ENCODE measurements at places on chromosomes 6 and 20.

GRCh38 chr6:130558131-130558530 lies 192.3 kb downstream of the TMEM200A start:
- no peak for DNase-seq

GRCh38 chr6:33583591-33584155 lies 3.6 kb upstream of the BAK1 start:
- DNase-seq = no peak

GRCh38 chr6:90818163-90818562 lies 231.3 kb upstream of the MAP3K7 start:
- no peak for DNase-seq

DNA sequence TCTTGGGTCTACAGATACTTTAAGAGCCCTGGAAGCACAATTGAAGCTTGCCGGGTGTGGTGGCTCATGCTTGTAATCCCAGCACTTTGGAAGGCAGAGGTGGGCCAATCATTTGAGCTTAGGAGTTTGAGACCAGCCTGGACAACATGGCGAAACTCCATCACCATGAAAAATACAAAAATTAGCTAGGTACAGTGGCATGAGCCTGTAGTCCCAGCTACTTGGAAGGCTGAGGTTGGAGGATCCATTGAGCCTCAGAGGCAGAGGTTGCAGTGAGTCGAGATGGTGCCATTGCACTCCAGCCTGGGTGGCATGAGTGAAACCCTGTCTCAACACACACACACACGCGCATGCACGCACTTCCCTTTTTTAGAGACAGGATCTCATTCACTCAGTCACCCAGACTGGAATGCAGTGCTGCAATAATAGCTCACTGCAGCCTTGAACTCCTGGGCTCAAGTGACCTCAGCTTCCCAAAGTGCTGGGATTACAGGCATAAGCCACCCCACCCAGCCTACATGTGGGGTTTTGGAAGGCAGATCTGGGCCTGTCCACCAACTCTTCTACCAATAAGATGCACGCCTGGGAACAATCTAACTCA lies 182.5 kb upstream of the JARID2 start:
- no peak for DNase-seq

GRCh38 chr6:163226836-163227485 lies 187.6 kb upstream of the QKI start:
- no peak for DNase-seq

DNA sequence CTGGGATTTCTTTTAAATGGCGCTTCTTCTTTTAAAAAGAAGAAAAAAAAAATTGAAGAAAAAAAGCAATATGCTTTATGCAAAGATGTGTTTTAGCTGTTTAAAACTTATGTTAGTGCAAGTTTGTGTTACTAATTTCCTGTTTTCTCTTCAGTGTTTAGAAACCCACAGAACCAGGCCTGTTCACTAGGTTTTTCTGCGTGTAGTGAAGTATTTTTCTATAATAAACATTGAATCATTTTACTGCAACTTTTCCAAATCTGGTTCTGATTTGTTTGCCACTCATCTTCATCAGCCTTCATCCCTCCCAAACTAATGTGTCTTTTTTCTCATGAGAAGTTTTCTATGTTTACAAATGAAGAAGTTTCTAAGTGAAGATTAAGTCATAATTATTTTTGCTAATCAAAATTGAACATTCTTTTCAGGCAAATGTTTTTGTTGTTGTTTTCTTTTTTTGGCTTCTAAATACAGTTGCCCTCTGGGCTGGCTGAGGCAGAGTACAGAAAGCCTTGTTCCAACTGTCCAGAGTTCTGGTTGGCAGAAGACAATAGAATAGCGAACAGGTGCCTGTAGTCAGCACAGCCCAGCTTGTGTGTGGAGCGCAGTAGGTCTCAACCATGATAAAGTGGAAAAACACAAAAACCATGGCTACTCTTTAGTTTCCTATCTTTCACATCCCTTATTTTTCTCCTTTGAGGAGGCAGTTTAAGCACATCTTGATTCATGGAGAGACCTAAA lies 14.5 kb downstream of the ZNF76 start:
- DNase-seq = no peak

DNA sequence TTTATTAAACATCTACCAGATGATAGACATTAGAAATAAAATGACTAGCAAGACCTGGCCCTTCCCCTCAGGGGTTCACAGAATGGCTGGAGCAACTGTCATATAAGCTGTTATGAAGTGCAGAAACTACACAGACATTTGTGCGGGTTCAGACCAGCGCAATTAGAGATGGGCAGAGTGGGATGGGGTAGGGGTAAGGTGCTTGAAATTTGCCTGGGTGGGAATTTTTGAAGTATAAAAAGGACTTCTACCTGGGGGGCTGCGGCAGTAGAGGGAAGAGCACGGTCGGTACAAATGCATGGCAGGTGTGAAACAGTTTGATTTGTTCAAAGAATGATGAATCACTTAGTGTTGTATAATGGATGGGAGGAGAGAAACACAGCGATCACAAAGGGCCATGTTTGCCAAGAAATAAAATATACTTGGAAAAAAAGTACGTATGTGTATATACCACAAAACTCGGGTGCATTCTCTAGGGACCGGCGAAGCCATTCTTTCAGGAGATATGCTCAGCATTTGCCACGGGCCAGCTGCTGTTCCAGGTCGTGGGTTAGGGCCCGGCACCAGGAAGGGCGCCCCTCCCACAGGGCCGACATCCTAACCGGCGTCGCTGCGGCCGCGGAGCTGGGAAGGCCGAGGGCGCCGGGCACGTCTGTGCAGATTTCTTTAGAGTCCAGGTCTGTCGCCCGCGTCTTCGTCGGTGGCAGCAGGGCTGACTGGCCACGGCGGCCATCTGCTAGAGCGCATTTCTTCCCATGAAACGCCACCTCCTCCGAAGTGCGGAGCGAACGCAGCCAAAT lies 809 bp upstream of the NOL7 start:
- DNase-seq = peak; percentile 30

- no peak for DNase-seq
Observed at GRCh38 chr6:160462551-160463109, 114.5 kb downstream of the SLC22A3 start.

DNA sequence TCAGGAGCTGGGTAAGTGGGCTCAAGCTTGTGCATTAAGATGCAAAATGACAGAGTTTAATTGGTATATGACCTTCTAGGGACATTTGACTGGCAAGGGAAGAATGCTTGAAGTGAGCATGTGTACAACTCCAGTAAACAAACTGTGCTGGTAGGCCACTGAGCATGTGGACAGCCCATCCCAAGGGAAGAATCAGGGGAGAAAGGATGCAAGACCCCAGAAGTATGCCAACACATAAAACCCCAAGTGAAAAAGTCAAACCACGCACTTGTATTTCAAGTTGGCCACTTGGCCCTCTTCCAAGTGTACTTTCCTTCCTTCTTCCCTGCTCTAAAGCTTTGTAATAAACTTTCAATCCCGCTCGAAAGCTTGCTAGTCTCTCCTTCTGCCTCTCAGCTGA lies 10.4 kb upstream of the THBD start:
- DNase-seq = no peak

GRCh38 chr6:107869871-107870270 lies 45.8 kb upstream of the SCML4 start:
- no peak for DNase-seq

DNA sequence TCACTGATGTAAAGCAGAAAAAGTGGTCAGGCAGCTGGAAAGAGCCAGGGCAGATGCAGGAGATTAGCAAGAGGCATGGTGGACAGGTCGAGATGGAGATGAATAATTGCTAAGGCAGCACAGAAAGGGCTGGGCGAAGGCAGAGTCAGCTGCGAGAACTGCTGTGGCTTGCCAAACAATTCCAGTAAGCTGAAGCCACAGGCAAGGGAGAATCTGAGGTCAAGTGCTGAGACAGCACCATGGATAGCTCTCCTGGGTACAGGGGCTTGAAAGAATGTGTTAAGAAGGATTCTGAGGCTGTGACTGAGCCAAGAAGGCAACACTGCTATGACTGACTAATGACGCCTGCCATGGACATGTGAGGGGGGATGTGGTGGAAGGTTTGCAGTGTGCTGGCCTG lies 220.8 kb upstream of the FOXA2 start:
- no peak for DNase-seq

DNA sequence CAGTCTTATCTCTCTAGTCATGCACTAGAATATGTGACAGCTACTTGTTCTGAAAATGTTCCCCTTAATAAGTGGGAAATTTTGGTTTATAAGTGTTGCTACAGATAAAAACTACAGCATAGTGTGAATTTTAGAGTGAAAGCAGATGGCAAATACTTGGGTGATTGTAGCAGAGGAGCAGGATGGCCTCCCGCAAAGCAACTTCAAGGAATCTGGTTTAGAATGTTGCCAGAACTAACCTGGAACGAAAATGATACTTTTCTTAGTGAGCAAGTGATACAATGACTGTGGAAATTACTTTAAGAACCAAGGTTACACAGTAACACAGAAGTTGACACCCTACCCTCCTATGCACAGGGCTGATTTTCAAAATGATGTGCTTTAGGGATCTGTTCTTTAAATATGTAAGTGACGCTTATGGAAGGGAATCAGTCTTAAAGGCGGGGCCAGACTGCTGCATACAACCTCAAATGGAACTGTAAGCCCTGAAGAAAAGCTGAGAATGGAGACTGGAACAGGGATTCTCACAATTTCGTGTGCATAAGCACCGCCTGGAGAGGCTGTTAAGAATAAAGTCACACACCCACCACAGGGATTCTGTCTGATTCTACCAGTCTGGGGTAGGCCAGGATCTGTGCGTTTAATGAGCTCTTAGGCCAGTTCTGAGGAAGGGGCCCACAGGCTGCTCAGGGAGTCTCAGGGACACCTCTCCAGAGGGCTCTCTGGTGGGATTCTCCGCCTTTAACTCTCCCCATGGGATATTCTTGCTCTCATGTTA lies 97.9 kb downstream of the FYN start:
- no peak for DNase-seq

GRCh38 chr6:133001040-133001565 lies 186.7 kb downstream of the RPS12 start:
- no peak for DNase-seq

- DNase-seq = no peak
Observed at GRCh38 chr6:69976591-69977090, 110.3 kb downstream of the COL19A1 start.

GRCh38 chr20:31712564-31713311 lies 9.9 kb downstream of the BCL2L1 start:
- peak; percentile 59 for DNase-seq

GRCh38 chr6:7157752-7158616 lies 50.2 kb downstream of the RREB1 start:
- DNase-seq = no peak

DNA sequence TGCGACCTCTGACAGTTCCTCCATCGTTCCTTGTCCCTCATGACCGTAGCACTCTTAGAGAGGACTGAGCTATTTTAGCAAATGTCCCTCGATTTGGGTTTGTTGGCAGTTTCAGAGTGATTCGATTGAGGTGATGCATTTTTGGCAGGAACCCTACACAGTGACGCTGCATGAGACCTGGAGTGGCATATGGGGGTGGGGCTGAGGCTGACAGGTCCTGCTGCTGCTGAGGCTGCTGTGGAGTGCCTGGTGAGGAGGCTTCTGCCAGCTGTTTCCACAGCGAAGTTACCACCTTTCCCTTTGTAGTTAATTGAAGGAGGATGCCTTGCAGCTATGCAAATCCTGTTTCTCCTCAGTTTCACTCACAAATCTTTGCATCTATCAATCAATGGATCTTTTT lies 19.8 kb downstream of the PXDC1 start:
- DNase-seq = no peak

GRCh38 chr6:157455731-157456523 lies 74.9 kb downstream of the ZDHHC14 start:
- no peak for DNase-seq

- DNase-seq = peak; percentile 97
Observed at GRCh38 chr6:122717350-122717749, 62.2 kb upstream of the FABP7 start.

DNA sequence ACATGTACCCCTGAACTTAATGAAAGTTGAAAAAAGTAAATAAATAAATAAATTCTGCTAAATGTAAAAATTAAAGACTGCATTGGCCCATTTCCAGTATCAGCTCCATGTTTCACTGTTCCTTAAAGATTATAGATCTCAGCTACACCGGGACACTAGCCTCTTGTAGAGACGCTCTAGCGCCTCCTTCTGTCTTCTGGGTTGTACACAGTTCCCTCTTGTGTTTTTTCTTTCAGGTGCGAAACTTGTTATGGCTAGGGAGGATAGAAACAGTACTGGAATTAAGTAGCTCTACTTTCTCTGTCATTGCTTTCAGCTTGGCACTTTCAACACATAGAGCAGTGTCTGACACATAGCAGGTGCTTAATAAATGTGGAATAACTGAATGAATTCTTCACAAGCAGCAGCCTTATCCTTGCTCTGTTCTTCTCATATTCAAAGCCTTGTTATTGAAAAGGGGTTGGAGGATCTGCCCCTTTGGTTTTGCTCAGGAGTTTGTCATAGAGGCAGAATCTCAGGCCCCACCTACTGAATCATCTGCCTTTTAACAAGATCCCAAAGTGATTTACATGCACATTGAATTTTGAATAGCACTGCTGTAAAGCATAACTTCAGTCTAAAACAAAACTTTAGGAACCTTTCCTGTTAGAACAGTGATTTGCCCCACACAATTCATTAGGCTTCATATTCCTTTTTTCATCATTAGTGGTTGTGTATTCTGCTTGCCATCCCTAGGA lies 92.3 kb downstream of the FIG4 start:
- DNase-seq = no peak

DNA sequence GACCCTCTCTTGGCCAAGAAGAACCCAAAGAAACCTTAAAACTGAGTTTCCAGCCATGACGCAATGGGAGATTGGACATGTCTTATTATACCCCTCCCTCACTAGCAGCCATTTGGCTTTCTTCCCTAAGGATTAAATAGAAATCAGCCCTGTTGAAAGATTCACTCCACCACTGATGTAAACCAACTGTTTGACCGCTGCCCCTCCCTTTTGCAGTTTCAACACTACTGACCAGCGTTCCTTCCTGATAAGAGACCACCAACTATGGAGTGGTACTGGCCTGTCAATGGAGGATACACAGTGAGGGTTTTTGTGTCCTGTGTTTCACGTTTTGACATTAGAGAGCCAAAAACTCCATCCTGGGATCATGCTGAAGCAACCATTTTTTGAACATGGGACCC lies 53.2 kb upstream of the CD2AP start:
- DNase-seq = no peak

DNA sequence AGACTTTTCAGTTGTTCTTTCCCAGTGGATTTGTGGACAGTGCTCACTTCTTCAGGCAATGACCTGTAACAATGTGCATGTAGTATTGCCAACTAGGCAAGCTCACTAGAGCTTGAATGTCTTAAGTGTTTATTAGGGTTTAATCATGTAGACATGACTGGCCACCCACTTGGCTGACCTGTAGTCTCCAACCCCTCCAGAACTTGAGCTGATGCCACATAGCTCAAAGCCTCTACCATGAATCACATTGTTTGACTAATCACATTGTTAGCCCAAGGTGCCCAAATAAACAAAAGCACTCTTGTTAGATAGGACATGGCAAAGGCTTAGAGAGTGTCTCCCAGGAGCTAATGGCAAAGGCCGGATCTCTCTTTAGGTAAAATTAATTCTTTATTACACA lies 272.7 kb downstream of the GRIK2 start:
- no peak for DNase-seq

DNA sequence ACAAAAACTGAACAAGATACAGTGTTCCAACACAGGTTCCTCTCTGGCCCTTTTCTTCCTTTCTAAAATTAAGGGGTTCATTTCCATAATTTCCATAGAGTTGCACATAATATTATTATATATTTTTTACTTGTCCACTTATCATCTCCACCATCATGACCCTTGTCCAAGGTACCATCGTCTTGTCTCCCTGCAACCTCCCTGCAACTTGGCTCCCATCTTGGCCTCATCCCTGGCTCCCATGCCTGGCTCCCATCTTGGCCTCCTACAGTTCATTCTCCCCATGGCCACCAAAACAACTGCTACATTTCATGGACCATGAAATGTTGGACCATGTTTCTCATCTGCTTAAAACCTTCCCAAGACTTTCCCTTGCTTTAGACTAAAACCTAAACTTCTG lies 3.1 kb upstream of the KCNB1 start:
- DNase-seq = no peak
